ENCODE measurements at places on chromosomes 1 and 21. TPM values are rescaled to one million over a fixed set of nuclear protein-coding genes. Genes with fewer than 3 reads are reported as not detected.

DNA sequence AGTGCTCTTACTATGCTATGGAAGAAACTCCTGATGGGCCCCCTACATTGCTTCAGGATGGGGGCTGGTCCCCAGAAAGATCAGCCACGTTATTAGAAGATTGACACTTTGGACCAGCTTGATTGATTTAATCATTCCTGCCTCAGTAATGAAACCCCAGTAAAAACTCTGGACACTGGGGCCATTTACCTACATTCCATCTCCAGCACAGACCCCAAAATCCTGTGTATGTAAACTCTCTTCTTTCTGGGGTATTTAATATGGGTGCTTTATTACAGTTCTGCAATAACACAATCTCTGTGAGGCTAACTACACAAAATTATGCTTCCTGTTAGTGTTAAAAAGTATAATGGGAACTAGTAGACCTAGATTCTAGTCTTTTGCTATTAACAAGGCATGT is 96.6 kb downstream of the KCNK1 start:
- no peak for DNase-seq

GRCh38 chr1:150549496-150550221 is 451 bp downstream of the ADAMTSL4 start:
- DNase-seq: peak; percentile 30

DNA sequence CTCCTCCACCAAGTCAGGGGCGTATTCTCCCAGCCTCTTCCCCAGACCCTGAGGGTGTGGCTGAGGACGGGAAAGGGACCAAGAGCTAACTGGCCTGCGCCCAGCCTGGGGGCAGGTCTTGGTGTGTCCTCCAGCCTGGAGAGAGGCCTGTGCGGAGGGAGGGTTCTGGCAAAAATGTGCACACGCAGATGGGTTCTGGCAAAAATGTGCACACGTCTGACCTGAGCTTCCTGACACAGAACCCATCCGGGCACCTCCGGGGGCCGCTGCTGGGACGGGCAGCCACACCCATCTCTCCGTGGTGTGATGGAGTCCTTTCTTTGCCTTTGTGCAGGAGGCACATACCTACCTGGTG is 23.1 kb upstream of the PKP1 start:
- no peak for DNase-seq

GRCh38 chr1:204663644-204664383 is 21.7 kb downstream of the LRRN2 start:
- DNase-seq: no peak

- DNase-seq: no peak
These were observed 40.7 kb upstream of the PIGV start for GRCh38 chr1:26747048-26747447.

DNA sequence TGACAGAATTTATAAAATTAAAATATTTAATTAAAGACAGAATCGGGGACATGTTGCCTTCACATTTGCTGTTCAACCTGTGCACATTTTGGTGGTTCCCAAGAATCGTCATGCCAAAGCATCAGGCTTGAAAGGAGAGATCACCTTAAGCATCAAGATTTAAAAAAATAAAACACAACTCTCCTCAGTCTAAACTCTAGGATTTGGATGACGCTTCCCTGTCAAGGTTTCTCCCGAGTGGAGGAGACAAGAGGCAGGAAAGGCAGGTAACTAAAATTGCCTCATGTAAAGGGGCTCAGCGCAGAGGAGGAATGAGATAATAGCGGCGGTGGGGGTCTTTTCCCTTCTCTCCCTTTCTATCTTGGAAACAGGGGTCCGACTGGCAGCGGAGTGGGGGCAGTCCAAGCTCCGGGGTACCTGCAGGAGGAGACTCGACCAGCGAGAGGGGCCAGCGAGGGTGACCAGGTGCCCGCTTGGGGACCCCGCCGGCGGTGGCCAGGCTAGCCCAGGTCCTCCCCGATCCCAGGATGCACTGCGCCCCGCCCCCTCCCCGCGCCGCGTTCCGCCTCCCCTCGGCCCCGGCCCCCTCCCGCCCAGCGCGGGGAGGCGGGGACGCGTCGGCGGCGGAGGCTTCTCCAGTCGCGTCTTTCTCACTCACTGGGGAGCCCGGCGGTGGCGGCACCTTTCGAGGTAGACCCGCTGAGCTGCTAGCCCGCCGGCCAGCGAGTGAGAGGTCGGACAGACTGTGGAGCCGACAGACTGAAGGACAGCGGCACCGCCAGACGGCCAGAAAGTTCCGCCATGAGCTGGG is at the start of gene FNBP1L:
Gene FNBP1L (plus strand): TSS at position 638 of the 811 bp plus-strand sequence. CDS start 164 bp downstream, at position 802.
- DNase-seq: peak; percentile 71

GRCh38 chr1:26540351-26540750 is 10.8 kb downstream of the RPS6KA1 start:
- peak; percentile 45 for DNase-seq

DNA sequence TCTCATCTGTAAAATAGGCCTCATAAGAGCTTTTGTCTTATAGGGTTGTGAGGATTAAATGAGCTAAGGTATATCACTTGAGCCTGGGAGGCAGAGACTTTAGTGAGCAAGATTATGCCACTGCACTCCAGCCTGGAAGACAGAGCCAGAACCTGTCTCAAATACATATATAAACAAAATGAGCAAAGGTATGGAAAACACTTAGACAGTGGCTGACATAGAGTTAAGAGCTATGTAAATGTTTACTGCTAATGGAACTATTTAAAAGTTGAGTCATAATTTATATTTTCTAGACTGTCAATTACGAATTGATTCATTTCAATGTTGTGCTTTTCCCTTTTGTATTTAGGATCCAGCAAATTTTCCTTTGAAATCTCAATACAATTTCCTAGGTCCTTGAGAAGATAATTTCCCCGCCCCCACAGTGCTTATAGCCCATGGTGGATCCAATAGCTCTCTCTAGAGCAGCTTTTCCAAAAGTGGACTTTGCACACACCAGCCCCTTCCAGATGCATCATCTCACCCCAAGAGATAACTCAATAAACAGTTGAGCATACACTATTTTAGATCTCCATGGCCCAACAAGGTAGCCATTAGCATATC is 21.8 kb upstream of the RUNX3 start:
- DNase-seq: no peak

DNA sequence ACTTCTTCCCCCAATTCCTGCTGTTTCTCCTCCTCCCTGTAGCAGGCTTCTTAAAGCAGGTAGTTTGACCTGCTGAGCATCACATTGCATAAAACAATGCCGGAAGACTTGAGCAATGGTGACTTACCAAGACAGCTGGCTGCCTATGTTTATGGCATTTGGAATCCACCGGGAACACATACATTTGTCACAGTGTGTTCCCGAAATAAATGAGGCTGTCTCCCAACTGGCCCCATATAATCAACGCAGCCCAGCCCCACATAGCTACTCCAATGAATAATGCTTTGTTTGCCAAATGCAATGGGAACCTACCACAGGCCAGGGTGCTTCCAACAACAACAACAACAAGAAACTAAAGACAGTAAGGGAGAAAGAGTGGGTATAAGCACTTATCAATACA is 186.1 kb upstream of the MAP1LC3C start:
- no peak for DNase-seq

DNA sequence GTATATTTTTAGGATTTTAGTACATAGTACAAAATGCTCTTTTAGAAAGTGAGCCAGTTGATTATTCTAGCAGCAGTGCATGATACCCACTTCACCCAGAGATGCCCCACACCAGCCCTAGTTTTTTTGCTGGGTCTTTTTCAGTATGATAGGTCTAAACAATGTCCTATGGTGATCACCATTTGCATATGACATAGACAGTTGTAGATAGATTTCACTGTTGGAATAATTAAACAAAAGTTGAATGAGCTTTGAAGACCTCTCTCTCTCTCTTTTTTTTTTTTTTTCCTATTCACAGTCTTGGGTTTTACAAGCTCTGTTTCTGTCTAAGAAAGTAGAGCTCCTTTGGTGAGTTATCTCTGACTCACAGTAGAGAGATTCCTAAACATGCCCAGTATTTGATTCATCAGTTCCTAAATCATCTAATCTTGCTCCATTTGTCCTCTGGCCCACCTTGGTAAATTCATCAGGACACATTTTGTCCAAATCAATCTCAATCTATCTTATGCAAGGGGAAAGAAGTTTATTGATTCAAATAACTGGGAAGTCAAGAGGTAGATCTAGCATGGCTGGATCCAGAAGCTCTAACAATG is 44.7 kb upstream of the VAV3 start:
- no peak for DNase-seq

DNA sequence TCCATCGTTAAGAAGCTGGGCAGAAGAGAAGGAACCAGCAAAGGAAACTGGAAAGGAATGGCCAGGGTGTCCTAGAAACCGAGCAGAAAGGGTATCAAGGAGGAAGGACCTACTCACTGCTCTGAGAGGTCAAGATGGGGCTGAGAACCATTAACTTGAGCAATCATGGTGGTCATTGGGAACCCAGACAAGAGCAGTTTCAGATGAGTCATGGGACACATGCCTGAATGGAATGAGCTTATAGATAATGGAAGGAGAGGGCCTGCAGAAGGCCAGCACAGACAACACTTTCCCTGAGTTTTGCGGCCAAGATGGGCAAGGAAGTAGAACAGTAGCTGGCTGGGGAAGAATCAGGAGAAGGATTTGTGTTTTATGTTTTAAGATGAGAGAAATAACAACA is 383.2 kb downstream of the KIF26B start:
- DNase-seq: no peak

DNA sequence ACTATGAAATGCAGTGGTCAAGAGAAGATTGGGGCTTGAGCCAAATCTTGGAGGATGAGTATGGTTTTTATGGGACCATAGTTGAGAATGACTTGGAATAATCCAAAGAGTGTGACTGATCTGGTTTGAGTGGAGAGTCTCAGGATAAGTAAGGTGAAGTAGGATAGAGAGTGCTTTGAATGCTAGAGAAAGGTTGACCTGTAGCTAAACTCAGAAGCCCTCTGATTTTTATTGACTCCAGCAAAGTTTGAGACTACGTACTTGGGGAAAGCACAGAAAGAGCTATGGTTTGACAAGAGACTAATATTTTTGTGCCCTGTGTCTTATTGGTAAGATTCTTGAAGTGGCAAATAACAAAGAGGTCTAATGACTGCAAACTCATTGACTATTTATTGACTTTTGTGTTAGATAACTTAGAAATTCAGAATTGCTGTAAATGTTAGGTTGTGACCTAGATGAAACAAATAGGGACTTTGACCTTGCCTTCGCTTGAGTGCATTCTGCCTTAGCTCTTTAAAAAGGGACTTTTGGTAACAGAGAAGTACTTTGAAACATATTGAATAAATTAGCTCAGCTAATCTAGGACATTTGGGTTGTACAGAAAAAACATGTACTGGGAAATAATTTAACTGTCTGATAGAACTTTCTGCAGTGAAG is 35.1 kb downstream of the UAP1 start:
- no peak for DNase-seq

DNA sequence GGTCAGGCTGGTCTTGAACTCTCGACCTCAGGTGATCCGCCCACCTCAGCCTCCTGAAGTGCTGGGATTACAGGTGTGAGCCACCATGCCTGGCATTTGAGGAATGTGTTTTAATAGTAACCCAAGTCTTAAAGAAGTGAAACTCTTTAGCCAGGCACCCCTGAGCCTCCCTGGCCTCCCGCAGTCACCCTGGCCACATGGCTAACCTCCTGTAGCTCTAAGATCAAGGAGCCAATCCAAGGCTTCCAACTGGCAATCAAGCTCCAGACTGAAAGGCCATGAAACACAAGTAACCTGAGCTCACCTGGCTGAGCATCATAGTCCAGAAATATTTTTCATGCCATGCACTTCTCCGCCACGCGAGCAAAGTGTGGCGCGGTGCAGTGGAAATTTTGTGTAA is 84.3 kb downstream of the LTN1 start:
- no peak for DNase-seq

PRRX1 gene
- polyA plus RNA-seq: not detected

APOBEC4 gene
- polyA plus RNA-seq: not detected

DCAF8 gene
- 194 TPM for polyA plus RNA-seq

LCE1C gene
- not detected for polyA plus RNA-seq

IL22RA1 gene
- 0.10 TPM for polyA plus RNA-seq

SOX13 gene
- 0.19 TPM for polyA plus RNA-seq

OTUD7B gene
- polyA plus RNA-seq: 0.25 TPM

RGSL1 gene
- polyA plus RNA-seq: not detected

F11R gene
- 17.3 TPM for polyA plus RNA-seq

FAM3B gene
- polyA plus RNA-seq: 0.09 TPM

PTGFR gene
- polyA plus RNA-seq: not detected

ATP1A2 gene
- polyA plus RNA-seq: not detected

All from B cell (primary cell).